ENCODE measurements at places on chromosomes 6 and 20.
A peak's percentile ranks its signal among the peaks of the same experiment; 100 is the strongest.

GRCh38 chr20:3812259-3812681, 8.1 kb upstream of the AP5S1 start:
- DNase-seq = no peak

- peak; percentile 48 for DNase-seq
These were observed 17.1 kb upstream of the ARMC2 start for GRCh38 chr6:108831104-108831503.

- no peak for DNase-seq
These were observed 68.5 kb downstream of the SRC start for GRCh38 chr20:37414224-37415035.

GRCh38 chr20:63580796-63581461, 6.9 kb upstream of the HELZ2 start:
- DNase-seq = peak; percentile 35

DNA sequence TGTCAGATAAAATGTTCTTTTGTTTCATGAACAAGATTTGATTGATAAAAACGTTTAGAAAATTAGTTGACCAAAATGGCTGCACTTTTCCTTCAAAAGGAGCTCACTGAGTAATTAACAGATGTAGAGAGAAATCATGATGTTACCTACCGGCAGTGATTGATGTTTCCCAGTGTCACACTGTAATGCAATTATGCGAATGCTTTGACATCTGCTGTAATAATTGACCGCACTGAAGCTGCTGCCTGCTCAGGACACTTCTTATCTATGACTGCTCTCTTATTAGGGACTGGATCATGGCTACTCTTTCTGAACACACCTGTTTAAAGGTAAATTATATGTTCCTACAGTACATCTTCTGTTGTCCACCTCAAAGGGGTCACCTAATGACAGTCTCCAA, 94.6 kb downstream of the GPR63 start:
- DNase-seq = no peak

- DNase-seq = no peak
These were observed 5.9 kb downstream of the RNF146 start for GRCh38 chr6:127272576-127272975.

- DNase-seq = no peak
These were observed 386.8 kb downstream of the PLCB1 start for GRCh38 chr20:8518878-8519277.

DNA sequence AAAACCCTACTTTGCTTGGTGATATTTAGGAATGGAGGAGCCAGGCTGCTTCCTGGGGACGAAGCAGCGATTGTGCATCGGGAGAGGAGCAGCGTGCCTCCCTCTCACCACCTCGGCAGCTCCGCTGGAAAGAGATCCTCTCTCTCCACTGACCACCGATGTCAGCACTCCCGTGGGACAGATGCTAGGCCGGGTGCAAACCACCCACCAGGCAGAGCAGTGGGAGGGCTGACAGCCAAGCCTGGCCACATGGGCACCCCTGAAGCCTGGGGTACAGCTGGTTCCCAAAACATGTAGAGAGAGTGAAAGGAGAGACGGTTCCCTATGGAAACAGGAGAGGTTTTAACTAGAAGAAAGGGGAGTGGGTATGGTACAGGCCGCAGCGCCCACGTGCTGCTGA, 220.0 kb downstream of the ANKRD60 start:
- DNase-seq = no peak

GRCh38 chr20:20410678-20411077, 42.8 kb downstream of the INSM1 start:
- DNase-seq = peak; percentile 58

DNA sequence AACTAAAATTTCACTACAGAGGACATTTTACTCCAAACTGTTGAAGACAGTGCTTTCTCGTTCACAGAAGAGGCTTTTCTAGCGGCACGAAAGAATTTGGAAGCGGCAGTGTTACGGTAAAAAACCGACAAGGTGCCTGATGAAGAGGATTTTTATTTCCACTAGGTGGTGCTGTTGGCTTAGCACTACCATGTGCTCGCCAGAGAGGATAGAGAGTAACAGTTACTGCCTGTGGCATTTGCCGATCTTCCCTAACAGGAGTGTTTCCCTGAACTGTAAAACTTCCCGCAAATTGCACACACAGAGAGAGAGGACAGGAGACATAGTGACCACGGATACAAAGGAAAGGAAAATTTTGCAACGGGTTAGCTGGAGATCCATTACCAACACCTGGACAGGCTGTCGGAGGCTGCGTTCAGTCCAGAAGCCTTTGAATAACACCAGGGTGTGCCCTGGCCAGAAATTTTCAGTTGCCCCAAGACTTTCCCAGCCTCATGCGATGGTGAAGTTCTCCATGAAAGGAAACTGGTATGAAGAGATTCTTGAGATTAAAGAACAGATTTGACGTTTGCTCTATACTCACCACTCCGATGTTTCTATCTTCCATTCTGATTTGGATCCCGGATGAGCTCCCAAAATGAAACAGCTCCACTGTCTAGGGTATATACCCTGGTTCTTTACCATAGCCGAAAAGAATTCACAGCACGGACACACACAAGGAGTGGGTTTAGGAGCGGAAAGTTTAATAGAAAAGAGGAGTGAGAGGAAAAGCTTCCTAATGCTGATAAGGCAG, 48.1 kb downstream of the HLA-DPB1 start:
- peak; percentile 47 for DNase-seq

DNA sequence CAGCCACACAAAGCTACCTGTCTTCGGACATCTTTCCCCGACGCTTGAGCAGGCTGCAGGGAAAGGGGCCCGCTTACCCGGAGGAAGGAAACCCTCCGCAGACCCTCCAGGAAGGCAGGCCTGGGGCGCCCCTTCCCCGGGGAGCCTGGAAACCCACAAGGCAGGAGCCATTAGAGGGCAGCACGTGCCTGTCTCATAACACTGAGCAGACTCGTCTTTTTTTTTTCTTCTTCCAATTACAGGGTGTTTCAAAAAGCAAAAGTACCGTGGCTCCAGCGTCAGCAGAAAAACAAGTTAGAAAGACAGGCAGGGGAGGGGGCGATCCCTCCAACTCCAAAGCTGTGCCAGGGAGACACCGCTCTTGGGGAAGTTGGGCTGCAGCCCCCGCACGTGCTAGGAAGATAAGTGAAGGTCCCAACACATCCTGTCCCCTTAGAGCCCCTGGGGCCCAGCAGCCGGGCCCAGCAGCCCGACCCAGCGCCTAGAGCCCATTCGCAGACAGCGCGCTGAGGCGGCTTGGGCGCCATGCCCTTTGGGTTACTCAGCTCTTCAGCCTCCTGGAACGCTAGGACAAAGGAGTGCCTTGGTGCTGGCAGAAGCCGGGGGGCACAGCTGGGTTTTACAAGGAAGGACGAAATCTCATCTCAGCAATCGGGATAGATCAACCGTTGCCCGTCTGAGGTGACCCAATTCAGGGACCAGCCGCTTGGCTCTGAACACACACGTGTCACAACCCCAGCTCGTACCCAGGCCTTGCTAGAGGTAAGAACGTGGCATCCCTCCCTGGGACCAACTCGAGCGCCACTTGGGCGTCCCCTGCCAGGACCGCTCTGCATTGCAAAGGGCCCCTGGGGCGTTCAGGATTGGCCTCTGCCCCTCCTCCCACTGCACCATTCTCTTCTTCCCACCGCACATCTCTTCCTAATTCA, 136.3 kb downstream of the LY86 start:
- peak; percentile 85 for DNase-seq

DNA sequence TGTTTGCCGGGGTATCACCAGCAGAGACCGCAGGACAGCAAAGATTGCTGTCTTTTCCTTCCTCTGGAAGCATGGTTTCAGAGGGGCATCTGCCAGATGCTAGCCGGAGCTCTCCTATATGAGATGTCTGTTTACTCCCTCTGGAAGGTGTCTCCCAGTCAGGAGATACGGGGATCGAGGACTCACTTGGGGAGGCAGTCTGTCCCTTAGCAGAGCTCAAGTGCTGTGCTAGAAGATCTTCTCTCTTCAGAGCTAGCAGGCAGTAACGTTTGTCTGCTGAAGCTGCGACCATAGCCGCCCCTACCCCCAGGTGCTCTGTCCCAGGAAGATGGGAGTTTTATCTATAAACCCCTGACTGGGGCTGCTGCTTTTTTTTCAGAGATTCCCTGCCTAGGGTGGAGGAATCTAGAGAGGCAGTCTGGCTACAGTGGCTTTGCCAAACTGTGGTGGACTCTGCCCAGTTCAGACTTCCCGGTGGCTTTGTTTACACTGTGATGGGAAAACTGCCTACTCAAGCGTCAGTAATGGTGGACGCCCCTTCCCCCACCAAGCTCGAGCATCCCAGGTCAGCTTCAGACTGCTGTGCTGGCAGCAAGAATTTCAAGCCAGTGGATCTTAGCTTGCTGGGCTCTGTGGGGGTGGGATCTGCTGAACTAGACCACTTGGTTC, 133.0 kb upstream of the FLRT3 start:
- DNase-seq = no peak

GRCh38 chr6:166877906-166878305, 78.4 kb downstream of the RNASET2 start:
- DNase-seq = no peak

DNA sequence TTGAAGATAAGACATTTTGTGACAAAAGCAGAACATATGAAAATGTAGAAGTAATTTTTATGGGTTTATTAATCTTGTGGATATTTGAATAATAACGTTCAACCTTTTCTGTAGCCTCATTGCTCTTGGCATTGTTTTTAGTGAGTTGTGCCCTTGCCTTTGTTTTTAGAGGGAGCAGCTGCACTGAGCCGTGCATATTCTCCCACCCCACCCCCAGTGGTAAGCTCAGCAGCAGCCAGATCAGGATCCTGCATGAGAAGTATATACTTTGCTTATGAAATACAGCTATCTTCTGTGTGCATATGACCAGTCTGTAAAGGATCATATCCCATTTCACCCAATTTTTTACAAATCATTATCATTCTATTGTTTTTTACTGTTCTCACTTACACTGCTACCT, 184.2 kb downstream of the COL9A1 start:
- no peak for DNase-seq

DNA sequence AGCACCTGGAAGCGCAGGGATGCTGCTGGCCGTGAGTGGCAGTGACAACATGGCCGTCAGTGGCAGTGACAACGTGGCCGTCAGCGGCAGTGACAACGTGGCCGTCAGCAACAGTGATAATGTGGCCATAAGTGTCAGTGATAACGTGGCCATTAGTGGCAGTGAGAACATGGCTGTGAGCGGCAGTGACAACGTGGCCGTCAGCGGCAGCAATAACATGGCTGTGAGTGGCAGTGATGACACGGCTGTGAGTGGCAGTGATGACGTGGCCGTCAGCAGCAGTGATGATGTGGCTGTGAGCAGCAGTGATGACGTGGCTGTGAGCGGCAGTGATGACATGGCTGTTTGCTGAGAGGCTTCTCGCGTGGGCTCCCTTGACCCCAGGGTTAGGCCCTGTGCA, 169.8 kb downstream of the ERMARD start:
- DNase-seq = no peak

DNA sequence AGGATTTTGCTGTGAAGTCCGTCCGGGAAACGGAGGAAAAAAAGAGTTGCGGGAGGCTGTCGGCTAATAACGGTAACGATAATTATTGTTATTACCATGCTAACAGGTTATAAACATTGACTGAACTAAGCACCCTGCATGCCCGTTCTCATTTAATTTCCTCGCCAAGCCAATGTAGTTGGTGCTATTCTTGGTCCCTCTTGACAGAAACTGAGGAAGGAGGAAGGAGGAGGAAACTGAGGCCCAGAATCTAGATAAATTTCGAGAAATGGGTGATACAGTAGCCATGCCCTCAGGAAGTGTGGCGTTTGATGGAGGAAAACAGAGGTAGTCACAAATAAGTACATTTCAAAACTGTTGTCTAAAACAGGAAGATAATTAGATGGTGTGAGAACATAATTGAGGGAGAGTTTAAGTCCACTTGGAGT, 474 bp downstream of the TPX2 start:
- no peak for DNase-seq

DNA sequence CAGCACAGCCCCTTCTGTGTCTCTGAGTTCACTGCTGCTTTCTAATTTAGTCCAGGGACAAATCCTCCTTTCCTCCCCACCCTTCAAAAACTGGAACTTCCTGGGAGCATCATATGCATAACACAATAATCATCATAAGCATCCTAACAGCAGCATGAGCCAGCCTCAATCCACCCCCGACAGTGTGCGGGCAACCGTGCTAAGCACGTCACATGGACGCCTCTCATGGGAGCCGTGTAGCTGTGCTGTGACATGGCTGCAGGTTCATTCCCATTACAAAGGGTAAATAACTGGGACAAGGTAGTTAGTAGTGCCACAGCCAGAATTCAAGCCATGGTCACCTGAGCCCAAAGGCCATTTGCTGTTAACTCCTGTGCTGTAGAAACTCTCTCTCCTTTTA, 24.5 kb upstream of the ULBP3 start:
- no peak for DNase-seq

- DNase-seq = no peak
These were observed 258.7 kb downstream of the LRFN2 start for GRCh38 chr6:40328386-40328985.

DNA sequence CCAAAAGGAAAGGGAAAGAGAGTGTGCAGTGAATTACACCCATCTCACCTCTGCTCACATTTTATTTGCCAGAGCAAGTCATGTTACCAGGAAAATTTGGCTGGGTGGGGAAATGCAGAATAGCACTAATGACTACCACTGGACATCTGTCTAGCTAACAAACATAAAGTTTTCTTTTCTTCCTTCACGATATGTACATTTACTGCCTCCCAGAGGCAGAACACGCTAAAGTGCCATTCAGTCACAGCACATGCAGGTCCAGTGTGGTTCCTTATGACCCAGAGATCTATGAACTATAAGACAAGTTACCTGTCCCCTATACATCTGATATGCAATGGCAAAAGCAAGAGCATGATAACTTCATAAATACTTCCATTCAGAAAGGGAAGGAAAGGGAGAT, 194.1 kb downstream of the OGFRL1 start:
- DNase-seq = peak; percentile 47

GRCh38 chr6:1496836-1497760, 107.7 kb downstream of the FOXF2 start:
- DNase-seq = no peak

DNA sequence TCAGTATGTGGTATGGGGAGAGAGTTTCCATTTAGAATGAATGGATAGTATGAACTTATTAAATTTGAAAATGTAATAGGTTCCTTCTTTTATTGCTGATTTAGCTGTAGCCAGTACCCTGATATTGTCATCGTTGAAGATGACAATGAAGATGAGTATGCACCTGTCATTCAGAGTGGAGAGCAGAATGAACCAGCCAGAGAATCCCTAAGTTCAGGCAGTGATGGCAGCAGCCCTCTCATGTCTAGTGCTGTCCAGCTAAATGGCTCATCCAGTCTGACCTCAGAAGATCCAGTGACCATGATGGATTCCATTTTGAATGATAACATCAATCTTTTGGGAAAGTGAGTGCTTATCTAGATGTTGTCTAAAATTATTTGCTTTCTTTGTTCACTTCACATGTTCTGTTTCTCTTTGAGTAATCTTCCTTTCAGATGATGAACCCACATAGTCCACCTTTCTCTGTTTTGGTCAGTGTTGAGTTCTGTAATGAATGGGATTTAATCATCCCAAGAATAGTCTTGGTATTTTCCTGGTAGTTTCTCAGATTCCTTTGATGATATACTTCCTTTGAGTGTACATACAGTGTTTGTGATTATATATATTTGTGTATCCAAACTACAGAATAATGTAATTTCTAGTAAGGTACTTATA, 23.3 kb downstream of the HSF2 start:
- no peak for DNase-seq

GRCh38 chr6:21801446-21802174, 208.1 kb downstream of the SOX4 start:
- DNase-seq = no peak

Data from fibroblast of the aortic adventitia (primary cell).